ENCODE measurements at places on chromosomes 11 and 22.

DNA sequence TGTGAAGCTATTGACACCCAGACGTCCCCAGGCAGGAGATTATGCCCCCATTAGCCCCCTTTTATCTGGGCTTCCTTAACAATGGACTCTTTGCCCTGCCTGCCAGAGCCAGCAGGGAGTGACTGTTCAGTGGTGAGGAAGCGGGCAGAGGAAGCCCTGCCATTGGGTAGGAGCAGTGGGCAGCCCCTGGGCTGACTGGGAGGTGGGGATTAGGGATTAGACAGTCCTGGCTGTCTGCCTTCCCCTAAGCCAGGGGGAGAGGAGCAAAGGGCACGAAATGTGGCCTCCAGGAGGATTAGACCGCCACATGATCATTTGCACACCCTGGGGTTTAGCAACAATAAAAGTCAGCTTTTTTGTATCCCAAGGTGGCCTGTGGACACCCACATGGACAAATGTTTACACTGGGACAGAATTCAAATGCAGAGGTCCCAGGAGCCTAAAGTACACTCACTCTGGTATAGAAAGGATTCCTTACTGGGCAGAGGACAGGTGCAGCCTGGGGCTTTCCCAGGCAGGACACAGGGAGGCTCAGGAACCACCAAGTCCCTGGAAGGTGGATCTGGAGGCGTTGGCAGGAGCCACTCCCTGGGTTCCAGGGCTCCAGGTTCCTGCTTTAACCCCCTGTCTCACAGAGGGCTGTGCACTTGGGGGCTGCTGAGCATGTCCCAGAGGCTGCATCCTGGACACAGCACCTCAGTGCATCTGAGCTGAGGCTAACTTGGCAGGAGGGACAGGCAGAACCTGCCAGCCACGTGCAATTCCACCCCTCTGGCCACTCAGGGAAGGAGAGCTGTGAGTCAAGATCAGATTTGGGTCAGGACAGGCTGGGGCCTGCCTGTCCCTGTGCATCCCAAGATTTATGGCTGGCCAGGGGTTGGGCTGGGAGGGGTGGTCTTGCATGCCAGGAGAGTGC lies 2.1 kb downstream of the PNPLA3 start:
- no peak for DNase-seq

DNA sequence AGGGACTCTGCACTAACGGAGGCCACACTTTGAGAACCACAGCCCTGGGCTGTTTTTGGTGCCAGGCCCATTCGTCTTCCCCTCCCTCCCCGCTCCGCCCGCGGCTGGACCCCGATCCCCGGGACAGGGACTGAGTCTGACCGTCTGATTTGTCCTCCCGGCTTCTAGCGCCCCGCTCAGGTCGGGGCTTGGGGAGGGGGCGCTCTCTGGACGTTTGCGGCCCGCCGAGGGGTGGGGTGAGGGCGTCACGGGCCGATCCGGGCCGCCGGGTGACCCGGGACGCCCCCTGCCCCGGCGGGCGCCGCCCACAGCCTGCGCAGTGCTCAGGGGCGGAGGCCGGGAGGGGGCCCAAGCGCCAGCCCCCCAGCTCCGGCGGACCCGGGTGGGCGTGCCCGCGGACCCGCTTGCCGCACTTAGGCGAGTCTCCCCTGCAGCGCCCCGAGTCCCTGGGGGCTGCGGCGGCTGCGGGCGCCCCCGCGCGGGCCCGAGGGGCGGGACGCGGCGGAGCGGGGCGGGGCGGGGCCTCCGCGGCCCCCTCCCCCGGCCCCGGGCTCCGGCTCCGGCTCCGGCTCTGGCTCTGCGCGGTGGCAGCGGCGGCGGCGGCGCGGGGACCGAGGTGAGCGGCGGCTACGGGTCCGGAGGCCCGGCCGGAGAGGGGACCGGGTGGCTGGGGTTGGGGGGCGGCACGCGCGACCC lies 33.7 kb upstream of the PRR5 start:
- DNase-seq, result peak; percentile 48

DNA sequence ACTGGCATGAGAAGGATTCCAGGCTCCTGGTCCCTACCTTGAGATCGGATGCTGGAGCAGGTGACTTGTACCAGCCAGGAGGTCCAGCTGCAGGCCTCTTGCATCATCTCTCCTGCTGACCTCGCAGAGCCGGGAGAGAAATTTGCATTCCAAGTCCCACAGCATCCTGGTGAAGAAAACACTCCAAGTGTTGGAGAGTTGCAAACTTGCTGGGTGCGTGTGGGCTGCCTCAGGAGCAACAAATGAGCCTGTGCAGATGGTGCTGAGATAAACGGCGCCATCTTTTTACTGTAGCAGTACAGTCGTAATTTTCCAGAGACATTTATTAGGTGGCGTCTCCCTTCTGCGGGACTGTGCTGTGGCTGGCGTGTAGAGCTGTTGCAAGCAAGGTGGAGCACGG lies 32.1 kb upstream of the ZBTB16 start:
- no peak for DNase-seq

DNA sequence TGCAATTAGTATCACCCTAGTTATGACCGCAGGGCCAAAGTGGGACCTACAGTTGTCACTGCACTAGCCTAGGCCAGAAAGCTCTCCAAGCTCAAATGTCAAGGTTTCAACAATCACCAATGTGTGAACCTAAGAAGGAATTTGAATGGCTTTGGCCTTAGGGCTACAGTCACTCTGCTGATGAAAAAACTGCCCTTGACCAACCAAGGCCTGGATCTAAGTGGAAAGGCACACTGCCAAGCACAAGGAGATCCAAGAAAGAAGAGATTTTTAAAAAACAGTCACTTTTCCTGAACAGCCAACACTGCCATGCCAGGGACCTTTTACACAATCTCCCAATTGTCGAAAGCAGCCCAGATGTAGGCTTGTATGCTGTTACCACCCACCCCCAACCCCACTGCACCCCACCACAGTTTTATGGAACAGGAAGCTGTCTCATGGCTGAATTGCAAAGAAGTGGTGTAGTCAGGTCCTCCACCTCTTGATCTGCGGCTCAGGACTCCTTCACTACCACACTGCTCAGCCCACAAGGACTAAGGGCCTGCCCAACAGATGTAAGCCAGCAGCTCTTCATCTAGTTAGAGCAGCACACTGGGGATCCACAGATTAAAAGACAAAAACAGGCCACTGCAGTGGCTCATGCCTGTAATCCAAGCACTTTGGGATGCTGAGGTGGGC lies 32.9 kb downstream of the SMCO4 start:
- no peak for DNase-seq

- peak; percentile 22 for DNase-seq
These were observed 1.1 kb downstream of the CREB3L1 start for GRCh38 chr11:46278387-46279125.
